ENCODE measurements at places on chromosomes 12 and 14. TPM values are rescaled to one million over a fixed set of nuclear protein-coding genes. Genes with fewer than 3 reads are reported as not detected.

Gene LRP1-AS
- polyA plus RNA-seq, result not detected

Gene SLC5A8
- polyA plus RNA-seq, result 1.3 TPM

GRCh38 chr12:128637642-128638606, 185.8 kb downstream of the SLC15A4 start:
- DNase-seq, result no peak

Gene FGF6
- polyA plus RNA-seq, result not detected

GRCh38 chr14:30389134-30389876, 169.7 kb upstream of the G2E3 start:
- DNase-seq, result no peak

DNA sequence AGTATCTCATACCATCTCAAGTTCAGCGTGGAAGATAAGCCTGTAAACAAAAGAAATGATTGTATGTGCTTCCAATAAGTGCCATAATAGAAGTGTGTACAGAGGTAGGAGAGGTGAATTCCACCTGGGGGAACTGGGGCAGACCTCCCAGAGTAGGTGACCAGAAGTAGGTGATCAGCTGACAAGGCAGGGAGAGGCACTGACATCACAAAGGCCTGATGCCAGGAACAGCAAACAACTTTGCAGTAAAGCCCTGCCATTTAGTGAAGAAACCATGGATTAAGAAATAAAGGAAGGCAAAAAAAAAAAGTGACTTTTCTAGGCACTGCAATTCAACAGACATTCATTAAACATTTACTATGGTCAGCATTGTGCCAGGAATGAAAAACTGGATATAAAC, 31.1 kb downstream of the NR1H4 start:
- DNase-seq, result no peak

Gene DIO2
- 0.18 TPM for polyA plus RNA-seq

DNA sequence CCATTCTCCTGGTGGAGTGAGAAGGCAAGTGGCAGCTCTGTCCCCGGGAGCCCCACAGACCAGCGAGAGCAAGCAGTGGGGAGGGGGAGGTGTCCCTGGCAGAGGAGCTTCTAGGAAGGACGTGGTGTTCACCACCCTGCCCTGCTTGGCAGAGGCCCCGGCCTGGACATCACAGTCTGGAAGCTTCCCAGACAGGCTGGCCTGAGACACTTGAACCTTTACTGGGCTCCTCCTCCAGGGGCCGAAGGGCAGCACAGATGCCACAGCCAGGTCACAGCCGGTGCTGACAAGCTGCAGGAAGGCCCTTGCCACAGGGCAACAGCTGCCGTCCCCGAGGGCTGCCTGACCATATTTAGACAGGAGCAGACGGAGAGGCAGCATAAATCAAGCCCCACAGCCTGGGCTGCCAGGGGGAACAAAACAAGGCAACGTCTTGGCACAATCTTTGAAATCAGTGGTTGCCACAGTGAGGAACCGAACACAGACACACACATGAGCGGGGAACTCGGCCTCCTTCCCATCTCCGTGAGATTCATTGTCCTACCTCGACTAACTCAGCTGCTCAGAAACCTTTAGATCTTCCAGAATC, 28.5 kb downstream of the PRIMA1 start:
- DNase-seq, result peak; percentile 11

DNA sequence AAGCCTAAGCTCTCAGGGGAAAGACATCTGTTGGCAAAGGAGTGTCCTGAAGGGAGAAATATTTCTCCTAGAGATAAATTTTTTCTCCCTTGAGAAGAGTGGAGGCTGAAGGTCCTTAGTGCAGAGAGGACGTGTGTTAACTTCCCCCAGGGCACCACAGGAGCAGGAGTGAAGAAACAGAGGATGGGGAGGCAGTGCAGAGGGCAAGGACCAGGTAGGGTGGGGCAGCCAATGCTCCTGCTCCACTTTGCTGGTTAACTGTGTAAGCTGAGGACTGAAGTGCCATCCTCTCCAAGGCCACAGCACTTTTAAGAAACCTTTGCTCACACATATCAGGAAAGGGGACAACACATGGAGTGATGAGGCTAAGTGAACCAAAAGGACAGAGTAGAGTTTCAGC, 4.0 kb downstream of the L3HYPDH start:
- DNase-seq, result no peak

DNA sequence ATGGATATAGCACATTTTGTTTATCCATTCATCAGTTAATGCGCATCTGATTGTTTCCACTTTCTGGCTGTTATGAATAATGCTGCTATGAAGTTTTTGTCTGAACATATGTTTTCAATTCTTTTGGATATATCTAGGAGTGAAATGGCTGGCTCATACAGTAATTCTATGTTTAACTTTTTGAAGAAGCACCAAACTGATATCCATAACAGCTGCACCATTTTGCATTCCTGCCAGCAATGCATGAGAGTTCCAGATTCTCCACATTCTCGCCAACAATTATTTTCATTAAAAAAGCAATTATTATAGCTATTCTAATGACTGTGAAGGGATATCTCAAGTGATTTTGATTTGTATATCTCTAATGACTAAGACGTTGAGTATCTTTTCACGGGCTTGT, 89.9 kb upstream of the PPP4R3A start:
- DNase-seq, result peak; percentile 88

Gene EMP1
- polyA plus RNA-seq, result 91.7 TPM

Gene LYZ
- 178 TPM for polyA plus RNA-seq

GRCh38 chr12:47962198-47962597, 1.2 kb upstream of the TMEM106C start:
- no peak for DNase-seq

GRCh38 chr12:47754126-47754525, 4.6 kb downstream of the RAPGEF3 start:
- no peak for DNase-seq

Gene TOGARAM1
- 4.2 TPM for polyA plus RNA-seq

GRCh38 chr12:47808574-47809365, 10.9 kb downstream of the HDAC7 start:
- DNase-seq, result no peak

Gene OR4E2
- polyA plus RNA-seq, result not detected

DNA sequence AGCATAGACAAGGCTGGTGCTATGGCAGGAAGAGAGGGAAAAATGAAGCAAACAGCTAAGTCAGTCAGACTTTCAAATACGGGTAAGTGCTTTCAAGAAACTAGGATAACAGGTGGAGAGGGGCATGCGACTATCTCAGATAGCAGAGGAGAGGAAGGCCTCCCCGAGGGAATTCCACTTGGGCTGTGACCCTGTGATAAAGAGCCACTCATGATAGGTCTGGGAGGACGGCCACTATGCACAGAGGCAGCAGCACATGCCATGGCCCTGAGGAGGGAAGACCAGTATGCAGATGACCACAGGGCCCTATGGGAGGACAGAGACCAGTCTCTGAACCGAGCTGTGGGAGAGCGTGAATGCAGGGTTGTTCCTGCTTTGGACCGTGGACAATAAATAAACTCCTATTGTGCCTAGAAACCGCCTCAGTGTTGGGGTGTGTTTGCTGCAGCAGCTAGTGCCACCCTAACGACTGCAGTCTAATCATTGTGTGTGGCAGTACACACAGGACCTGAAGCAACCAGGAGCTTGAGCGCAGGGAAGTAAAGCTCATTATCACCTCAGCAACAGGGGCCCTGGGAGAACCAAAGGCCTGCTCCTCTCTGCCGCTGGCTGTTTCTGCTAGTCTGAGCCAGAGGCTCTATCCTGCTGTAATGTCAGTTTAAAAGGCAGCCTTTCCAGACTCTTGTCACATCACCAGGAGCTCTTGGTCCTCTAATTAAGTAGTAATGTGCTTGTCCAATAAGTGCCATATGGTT, 119.1 kb downstream of the CACNA1C start:
- no peak for DNase-seq

DNA sequence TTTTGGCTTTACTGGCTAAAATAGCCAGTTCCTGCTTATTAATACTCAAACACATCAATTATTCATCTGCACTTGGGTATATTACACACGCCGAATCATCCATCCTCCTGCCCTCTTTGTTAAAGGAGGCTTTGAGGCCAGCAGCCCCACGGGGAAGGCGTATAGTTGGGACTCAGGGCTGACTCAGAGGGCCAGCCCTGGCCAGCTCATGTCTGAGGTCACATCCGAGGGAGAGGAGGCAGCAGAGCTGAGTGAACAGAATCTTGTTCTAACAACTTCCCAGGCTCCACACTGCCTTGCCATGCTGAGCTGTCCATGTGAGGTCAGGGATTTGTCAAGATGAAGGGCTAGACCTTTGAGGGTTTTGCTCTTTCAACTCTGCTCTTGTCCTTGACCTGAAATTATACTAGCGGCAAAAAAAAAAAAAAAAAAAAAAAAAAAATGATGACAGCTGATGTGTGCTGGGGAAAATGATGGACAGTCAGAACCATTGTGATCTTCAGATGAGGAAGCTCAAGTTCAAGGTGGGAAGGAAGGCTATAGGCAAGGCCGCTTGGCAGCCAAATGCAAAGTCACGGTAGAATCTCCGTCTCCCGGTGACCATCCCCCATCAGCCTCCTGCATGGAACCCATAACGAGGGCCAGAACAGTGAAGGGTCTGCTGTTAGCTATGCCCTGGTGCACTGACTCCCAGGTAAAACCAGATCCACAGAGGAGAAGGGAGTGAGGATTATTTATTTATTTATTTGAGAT, 12.5 kb upstream of the MARK3 start:
- DNase-seq, result no peak

Gene MAP3K9
- 2.3 TPM for polyA plus RNA-seq

Gene MIP
- 0.08 TPM for polyA plus RNA-seq

Gene PAX9
- polyA plus RNA-seq, result 1.8 TPM

Gene CRY1
- polyA plus RNA-seq, result 5.6 TPM

DNA sequence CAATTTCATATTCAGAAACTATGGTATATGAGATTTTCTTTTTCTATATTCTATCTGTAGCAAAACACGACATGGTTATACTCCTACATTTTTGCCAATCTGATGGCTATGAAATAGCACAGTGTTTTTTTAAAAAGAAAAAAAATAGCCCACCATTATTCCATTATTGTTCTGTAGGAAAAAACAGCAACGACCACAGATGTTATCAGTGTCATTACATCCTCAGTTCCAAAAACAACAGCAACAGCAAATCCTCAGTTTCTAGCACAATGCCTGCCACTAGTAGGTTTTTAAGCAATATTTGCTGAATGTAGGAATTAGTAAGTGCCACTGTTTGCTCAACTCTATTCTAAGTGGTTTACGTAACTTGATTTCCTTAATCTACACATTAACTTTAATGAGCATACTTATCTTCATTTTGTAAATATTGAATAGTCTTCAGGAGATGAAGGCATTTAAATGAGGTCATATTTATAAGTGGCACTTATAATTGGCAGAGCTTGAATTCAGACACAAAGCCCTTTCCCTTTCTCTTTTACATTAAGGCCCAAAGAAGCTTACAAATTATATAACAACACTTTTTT, 8.3 kb downstream of the RNASE6 start:
- no peak for DNase-seq

DNA sequence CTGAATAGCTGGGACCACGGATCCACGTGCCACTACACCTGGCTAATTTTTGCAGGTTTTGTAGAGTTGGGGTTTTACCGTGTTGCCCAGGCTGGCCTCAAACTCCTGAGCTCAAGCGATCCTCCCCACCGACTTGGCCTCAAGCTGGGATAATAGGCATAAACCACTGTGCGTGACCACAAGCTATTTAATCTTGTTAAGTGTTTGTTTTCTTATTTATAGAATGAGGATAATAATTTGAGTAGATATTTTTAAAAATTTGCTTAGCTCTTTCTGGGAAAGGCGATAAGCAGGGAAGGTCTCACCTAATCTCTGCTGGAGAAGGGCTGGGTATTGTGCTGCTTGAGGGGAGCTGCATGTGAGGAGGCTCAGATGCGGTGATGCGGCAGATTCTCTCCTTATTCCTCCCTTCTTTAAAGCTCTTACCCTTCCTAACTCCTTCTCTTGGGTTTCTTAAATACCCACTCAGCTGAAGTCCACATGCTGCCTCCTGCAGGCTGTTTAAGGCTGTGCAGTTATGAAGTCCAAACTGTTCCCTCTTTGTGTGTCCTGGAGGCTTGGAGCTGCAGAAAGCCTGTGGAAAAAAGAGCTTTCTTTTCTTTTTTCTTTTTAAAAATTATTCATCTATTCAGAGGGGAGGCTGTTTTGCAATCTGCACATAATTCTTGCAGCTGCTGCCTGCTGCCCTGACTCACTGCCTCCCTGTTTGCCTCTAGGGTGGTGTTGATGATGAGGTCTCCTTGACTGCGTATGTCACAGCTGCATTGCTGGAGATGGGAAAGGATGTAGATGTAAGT, 37.9 kb downstream of the A2ML1 start:
- peak; percentile 39 for DNase-seq

DNA sequence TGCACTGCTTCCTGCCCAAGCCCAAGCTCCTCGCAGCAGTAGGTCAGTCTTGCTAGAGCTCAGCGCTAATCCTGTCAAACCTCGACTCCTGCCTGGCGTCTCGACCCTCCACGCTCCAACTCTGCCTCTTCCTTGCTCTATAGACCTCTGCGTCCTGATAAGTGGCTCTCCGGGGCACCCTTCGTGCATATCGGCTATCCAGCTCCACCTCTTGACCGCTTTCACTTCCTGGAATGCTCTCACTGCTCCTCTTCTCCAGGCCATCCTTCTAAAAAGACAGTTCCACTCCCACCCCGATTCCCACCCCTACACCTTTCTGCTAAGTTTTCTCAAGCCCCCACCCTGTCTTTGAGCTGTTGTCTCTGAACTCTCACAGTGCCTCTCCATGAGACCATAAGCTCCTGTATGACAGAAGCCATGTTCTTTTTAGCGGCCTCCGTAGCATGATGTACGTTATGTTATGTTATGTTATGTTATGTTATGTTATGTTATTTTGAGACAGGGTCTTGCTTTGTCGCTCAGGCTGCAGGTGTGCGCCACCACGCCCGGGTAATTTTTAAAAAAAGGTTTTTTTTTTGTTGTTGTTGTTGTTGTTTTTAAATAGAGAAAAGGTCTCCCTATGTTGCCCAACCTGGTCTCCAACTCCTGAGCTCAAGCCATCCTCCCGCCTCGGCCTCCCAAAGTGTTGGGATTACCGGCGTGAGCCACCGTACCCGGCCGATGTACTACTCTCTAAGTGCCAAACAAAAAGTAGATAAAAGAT, 601 bp downstream of the COX14 start:
- DNase-seq, result no peak

GRCh38 chr12:6915789-6916285, 1.5 kb downstream of the ENO2 start:
- DNase-seq, result no peak
